ENCODE measurements at places on chromosomes 5 and 9.

DNA sequence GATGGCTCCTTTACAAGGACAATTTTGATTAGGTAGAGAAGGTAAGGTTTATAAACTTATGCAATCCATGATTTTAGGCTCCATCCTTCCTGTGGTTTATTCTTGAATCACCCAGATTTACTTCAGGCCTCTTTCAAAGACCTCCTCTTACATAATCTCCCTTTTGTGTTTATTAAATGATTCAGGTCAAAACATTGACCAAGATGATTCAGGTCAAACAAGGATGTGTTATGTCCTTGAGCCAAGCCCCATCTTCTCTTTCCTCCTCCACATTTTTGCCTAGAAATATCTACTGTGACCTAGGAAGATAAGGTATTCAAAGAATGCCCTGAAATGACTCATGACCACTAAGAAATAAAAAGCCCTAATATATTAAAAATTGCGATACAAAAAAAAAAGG lies 31.8 kb upstream of the TLR4 start:
- DNase-seq, result no peak

DNA sequence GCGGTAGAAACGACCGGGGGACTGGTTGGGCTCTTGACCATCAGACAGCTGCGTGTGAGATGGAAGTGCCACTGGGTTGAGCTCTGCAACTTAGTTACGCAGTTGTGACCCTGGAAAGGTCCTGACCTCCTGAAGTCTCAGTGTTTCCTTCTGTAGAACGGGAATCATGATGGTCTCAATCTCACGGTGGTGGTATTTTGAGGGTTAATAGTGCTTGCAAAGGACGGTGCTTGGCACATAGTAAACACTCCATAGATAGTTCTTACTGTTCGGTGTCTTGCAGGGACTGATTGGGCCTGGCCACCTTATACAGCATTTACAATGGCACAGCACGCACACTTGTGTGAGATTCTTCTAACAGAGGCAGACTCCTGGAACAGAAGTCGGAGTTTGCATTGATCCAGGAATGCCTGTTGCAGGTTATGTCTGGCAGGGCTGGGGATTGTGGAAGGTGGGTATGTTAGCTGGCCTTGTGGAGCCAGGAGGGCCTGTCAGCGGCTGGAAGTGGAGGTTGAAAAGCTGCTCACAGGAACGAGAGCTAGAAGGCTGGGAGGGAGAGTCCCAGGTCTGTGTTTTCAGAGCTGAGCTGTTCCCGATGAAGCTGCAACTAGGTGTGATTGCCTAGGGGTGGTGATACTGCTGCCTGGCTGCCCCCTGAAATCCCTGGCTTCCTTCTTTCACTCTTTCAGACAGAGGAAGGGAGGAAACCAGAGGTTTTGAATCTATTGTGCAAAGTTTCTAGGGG lies 962 bp upstream of the TXN start:
- DNase-seq, result no peak

DNA sequence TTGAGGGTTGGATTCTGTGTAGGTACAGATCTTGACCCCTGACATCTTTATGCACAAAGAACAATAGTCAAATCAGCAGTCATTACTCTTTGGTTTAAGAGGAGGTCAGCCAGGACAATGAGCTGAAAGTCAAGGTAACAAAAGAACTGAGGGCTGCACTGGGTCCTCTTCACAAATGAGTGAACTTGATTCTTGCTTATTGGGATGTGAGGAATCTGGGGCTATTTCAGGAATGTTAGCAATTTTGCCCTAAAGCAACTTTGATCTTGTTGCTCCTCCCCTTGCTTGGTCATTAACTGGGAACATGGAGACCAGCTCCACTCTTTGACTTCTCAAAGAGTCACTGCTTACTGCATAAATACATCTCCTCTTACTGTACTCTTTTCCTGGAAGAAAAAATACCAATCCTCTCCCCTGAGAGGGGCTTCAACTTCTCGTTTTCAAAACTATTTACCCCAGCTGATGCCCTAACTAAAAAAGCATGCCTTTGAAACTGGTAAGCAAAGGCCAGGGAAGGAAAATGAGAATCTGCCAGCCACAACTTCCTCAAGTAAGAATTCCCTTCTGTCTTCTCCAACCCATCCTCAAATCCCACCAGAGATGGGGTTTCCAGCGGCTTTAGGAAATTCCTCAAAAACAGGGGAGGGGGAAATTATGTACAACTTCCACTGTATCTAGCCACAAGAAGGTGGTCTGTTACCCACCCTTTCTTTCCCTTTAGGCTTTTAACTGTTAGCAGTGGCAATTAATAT lies 368.3 kb downstream of the ENC1 start:
- no peak for DNase-seq

DNA sequence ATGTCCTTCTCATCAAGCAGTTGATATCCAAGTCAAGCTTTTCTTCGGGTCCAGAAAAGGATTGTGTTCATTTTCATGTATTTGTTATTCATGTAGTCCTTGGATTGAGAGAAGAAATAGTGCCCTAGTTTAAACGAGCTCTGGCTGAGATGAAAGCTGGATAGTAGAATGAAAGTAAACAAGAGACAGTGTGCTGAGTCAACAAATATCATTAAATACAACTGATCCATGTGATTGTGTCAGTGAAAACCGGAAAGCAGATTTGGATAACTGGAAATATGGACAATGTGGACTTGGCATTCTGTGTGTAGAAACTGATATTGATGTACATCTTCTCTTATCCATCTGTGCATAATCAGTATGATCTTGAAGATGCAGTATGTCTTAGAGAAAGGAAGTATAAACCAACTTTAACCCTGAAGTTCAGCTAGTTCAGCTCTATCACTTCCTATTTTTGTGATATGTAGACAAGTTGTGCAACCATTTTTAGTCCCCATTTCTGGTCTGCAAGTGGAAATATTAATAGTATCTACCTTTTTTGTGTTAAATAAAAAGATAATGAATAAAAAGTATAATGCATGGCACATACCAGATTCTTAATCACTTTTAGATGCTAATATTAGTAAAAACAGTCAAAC lies 4.4 kb downstream of the MUSK start:
- no peak for DNase-seq

DNA sequence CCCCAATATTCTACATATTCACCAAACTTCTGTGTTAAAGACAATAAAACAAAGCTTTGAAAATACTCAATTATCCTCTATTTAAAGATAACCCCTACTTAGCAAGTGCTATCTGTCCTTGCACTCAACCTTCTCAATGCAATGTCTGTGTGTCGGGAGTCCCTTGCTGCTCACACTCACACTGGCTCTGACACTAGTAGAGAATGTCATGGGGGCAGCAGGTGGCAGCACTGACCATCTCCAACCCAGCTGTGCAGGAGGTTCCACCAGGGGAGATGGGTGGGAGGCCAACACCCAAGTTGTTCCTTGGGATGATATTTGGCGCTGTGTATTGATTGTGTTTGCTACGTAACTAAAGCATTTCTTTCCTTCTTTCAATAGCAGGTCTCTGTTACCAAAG lies 59.4 kb upstream of the SIMC1 start:
- no peak for DNase-seq

- DNase-seq, result no peak
These were observed 630.7 kb upstream of the ZNF608 start for GRCh38 chr5:125377141-125377540.

GRCh38 chr5:154916874-154917273 lies 21.1 kb downstream of the GEMIN5 start:
- DNase-seq, result no peak

GRCh38 chr5:148224117-148224742 lies 14.1 kb upstream of the MARCOL start:
- no peak for DNase-seq

- DNase-seq, result no peak
These were observed 5.3 kb downstream of the PRDM6 start for GRCh38 chr5:123094237-123094918.

GRCh38 chr5:126544087-126544740 lies 50.8 kb downstream of the ALDH7A1 start:
- peak; percentile 23 for DNase-seq

DNA sequence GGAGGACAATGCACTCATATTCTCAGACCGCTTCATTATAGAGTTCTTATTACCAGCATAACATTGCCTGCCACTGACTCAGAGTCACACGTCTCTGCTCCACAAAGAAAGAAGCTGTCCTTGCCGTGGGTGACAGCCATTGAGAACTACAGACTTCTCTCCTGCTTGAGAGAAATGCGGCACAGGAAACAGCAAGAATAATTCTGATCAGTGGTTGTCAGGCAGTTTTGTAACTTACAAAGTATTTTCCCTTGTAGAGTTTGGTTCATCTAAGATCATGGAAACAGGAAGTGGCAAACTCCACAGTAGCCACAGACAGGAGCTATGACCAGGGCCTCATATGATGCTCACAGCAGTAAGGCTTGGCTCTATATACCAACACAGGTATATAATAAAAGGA lies 47.0 kb downstream of the KCNV2 start:
- no peak for DNase-seq

GRCh38 chr5:171845040-171845630 lies 59.5 kb downstream of the SMIM23 start:
- DNase-seq, result no peak

DNA sequence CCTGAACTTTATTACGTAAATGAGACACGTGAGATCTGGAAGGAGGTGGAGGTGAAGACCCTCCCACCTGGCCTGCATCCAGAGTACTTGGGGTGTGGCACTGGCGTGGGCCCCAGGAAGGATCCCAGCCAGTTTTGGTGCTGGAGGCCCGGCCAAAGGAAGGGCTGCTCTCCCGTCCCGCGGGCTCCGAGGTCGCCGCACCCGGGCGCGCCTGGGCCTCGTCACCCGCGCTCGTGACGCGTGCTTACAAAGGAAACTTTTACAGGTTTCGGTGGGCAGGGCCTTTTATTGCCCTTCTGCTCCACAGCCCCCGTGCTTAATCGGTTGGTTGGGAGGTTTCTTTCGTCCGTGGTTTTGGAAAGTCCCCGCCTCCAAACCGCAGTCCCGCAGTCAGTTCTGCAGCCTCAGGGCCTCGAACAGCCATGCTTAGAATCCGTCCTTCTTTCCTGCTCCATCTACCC lies 29.2 kb downstream of the CDKN2A start:
- DNase-seq, result peak; percentile 37

- no peak for DNase-seq
These were observed 86.2 kb downstream of the GCNT1 start for GRCh38 chr9:76545191-76545590.

- no peak for DNase-seq
These were observed 38.9 kb upstream of the FOXB2 start for GRCh38 chr9:76980566-76980965.

All from activated CD8-positive, alpha-beta memory T cell treated with anti-CD3 and anti-CD28 coated beads, Interleukin-2, amount 50 U/mL, for 4 hours (primary cell).